ENCODE measurements at places on chromosomes 5 and 9. TPM values are rescaled to one million over a fixed set of nuclear protein-coding genes. Genes with fewer than 3 reads are reported as not detected.

GRCh38 chr5:131791866-131792265, 5.0 kb downstream of the FNIP1 start:
- DNase-seq, result no peak

PCDHGB1 gene
- total RNA-seq, result 0.13 TPM

DNA sequence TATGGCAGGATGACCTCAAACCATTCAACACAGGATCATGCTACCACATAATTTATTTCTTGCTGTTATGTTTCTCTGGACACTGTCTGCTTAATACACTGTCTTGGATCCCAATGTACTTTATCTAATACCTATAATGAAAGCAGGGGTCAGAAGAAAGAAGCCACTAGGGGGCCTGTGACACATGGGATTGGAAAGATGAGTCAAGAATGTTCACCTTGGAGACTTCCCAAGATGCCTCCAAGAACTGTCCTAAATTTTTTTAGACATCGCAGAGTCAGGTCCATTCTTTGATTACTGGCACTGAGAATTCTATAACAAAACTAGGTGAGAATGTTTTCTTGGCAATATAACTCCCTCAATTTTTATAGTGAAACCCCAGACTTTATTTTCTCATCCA, 305.8 kb upstream of the SMARCA2 start:
- no peak for DNase-seq

DNA sequence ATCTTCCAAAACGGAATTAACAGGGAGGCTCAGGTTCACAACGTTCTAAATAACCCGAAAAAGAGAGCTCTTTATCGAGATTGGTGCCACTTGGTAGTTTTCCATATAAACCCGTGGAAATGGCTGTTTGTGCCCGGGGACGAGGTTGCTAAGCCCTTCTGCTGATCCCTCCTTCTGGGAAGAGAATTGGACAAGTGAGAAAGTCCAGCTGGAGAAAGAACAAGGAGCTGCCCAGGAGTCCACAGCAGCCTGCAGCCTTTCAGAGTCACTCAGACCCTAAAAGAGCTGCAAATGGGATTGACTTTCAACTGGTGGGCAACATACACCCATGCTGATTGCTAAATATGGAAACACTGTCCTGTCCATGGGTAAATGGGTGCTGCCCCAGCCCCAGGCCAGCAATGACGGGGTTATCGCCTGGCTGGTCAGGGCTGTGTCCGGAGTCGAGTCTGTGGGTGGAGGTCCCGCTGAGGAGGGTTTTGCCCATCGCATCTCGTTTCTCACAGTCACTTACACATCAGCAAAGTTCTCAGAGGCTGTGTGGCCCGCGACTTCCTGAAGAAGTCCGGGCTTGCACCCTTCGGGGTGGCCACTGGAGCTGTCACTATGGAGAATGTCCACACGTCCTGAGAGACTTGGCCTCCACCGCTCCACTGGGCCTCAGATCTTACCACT, 40.7 kb upstream of the HSD17B3 start:
- no peak for DNase-seq

- DNase-seq, result no peak
Observed at GRCh38 chr5:14557203-14557770, 24.3 kb upstream of the OTULINL start.

SECISBP2 gene
- total RNA-seq, result 36.3 TPM

Data from activated T-cell treated with anti-CD3 and anti-CD28 coated beads, Interleukin-2, amount 50 U/mL, for 4 hours (primary cell).